ENCODE measurements at places on chromosomes 7 and 10. TPM values are rescaled to one million over a fixed set of nuclear protein-coding genes. Genes with fewer than 3 reads are reported as not detected.

ALOX5 gene
- 1.1 TPM for total RNA-seq

CRPPA gene
- total RNA-seq: 0.59 TPM

CPN1 gene
- total RNA-seq: not detected

SMURF1 gene
- total RNA-seq: 16.2 TPM

C10orf95 gene
- total RNA-seq: 0.19 TPM

STRIP2 gene
- total RNA-seq: 56.1 TPM

GRCh38 chr10:52742731-52743130 is 29.9 kb downstream of the MBL2 start:
- H3K27me3 ChIP-seq: no peaks in the 10 kb centered on the region
- no peaks in the 10 kb centered on the region for H3K36me3 ChIP-seq
- no peak overlapping the region for H3K4me3 ChIP-seq
- no peak for DNase-seq

GRCh38 chr10:124518366-124518765 is 56.7 kb downstream of the LHPP start:
- no peaks in the 10 kb centered on the region for H3K4me1 ChIP-seq
- H3K4me3 ChIP-seq: no peak overlapping the region
- H3K36me3 ChIP-seq: peaks cover 8% of the 10 kb centered on the region
- H3K27ac ChIP-seq: no peak overlapping the region

- no peak overlapping the region for H3K4me3 ChIP-seq
- no peaks in the 10 kb centered on the region for H3K36me3 ChIP-seq
- H3K4me1 ChIP-seq: no peaks in the 10 kb centered on the region
These were observed 206.9 kb downstream of the GALNT17 start for GRCh38 chr7:71338866-71339265.

DNA sequence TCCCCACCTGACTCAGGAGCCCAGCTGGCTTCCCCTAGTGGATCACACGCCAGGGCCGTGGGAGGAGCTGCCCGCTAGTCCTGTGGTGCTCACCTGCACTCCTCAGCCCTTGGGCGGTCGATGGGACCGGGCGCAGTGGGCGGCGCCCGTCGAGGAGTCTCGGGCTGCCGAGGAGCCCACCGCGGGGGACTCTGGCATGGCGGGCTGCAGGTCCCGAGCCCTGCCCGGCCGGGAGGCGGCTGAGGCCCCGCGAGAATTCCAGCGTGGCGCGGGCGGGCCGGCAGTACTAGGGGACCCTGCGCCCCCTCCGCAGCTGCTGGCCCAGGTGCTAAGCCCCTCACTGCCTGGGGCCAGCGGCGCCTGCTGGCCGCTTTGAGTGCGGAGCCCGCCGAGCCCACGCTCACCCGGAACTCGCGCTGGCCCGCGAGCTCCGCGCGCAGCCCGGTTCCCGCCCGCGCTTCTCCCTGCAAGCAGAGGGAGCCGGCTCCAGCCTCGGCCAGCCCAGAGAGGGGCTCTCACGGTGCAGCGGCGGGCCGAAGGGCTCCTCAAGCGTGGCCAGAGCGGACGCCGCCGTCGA is 367.9 kb downstream of the TYW1 start:
- no peak overlapping the region for H3K4me3 ChIP-seq
- DNase-seq: no peak
- no peaks in the 10 kb centered on the region for H3K4me1 ChIP-seq
- no peak overlapping the region for H3K27ac ChIP-seq

DNA sequence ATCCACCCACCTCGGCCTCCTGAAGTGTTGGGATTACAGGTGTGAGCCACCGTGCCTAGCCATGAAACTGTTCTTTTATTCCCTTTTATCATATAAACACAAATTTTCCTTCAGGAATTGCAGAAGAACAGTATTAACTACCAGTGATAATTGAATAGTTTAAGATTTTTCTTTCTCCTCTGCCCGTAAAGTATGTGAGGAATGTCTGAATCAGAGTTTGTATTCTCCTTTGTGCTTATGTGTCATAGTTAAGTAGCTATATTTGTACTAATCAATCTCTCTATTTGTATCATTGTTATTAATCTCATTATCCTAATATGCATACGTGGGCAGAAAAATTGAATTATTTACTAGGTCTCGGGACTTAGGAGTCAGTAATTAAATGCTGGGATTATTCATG is 83.6 kb downstream of the ZNF277 start:
- no peak overlapping the region for H3K4me3 ChIP-seq
- H3K27ac ChIP-seq: no peak overlapping the region
- H3K4me1 ChIP-seq: peaks cover 5% of the 10 kb centered on the region
- DNase-seq: no peak
- no peaks in the 10 kb centered on the region for H3K27me3 ChIP-seq

GRCh38 chr10:44312401-44312800 is 72.5 kb downstream of the CXCL12 start:
- H3K27me3 ChIP-seq: peaks cover 9% of the 10 kb centered on the region
- DNase-seq: no peak
- H3K4me1 ChIP-seq: peaks cover 4% of the 10 kb centered on the region
- H3K4me3 ChIP-seq: no peak overlapping the region
- H3K36me3 ChIP-seq: no peaks in the 10 kb centered on the region
- no peak overlapping the region for H3K27ac ChIP-seq

DNA sequence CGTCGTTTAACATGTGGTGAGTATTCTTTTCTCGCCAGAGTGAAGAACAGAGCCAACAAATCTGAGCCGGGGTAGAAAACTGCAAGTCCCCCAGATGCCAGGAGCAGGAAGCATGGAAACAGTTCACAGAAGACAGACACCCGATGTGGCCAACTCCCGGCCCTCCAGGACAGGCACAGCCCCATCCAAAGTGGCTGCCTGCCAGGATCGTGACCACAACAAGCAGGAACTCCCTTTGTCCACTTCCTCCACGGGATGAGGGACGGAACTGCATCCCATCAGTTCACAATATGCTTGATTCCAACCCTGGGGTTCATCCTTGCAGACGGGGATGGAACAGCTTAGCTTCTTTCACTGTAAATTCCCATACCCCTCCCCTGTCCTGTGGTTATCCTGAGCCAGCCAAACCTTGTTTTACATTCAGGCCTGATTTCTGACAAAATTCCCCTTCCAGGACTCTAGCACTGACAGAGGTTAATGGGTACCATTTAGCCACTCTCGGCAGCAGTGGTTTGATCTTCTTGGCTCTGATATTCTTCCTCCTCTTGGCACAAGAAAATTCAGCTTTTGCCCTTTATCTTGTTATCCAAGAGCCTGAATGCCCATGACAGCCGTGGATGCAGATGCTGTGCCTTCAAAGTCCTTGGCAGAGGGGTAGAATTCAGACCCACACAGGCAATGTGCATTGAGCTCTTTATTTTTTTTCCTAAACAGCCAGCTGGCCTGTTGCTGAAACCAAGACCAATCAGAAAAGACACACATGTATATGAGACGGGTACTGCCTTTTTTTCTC is 105.5 kb upstream of the FAM204A start:
- no peak for DNase-seq
- H3K36me3 ChIP-seq: no peaks in the 10 kb centered on the region
- no peak overlapping the region for H3K27ac ChIP-seq
- no peak overlapping the region for H3K4me3 ChIP-seq
- H3K27me3 ChIP-seq: peaks cover 17% of the 10 kb centered on the region

- H3K27me3 ChIP-seq: no peaks in the 10 kb centered on the region
- H3K4me3 ChIP-seq: peak overlapping the region; percentile 91
- peak; percentile 55 for DNase-seq
- H3K4me1 ChIP-seq: peaks cover 46% of the 10 kb centered on the region
These were observed 1.2 kb downstream of the TPK1 start for GRCh38 chr7:144834641-144835144.

GRCh38 chr10:17606547-17607040 is 10.6 kb downstream of the HACD1 start:
- no peaks in the 10 kb centered on the region for H3K4me1 ChIP-seq
- no peaks in the 10 kb centered on the region for H3K27me3 ChIP-seq
- H3K36me3 ChIP-seq: no peaks in the 10 kb centered on the region

- no peak for DNase-seq
- no peak overlapping the region for H3K4me3 ChIP-seq
- H3K27ac ChIP-seq: no peak overlapping the region
- H3K27me3 ChIP-seq: no peaks in the 10 kb centered on the region
- H3K4me1 ChIP-seq: no peaks in the 10 kb centered on the region
- no peaks in the 10 kb centered on the region for H3K36me3 ChIP-seq
These were observed 181.8 kb upstream of the CACNA2D1 start for GRCh38 chr7:82625377-82625776.

- H3K4me3 ChIP-seq: no peak overlapping the region
- H3K27me3 ChIP-seq: no peaks in the 10 kb centered on the region
- DNase-seq: no peak
- H3K4me1 ChIP-seq: no peaks in the 10 kb centered on the region
- H3K36me3 ChIP-seq: no peaks in the 10 kb centered on the region
These were observed 230.5 kb upstream of the MBL2 start for GRCh38 chr10:53003094-53003493.

GRCh38 chr10:44636625-44637024 is 251.7 kb upstream of the CXCL12 start:
- no peaks in the 10 kb centered on the region for H3K4me1 ChIP-seq
- no peak for DNase-seq
- H3K27ac ChIP-seq: no peak overlapping the region
- no peak overlapping the region for H3K4me3 ChIP-seq

Measured in activated CD4-positive, alpha-beta memory T cell treated with anti-CD3 and anti-CD28 coated beads for 36 hours (primary cell).